ENCODE measurements at places on chromosomes 3 and 15.

DNA sequence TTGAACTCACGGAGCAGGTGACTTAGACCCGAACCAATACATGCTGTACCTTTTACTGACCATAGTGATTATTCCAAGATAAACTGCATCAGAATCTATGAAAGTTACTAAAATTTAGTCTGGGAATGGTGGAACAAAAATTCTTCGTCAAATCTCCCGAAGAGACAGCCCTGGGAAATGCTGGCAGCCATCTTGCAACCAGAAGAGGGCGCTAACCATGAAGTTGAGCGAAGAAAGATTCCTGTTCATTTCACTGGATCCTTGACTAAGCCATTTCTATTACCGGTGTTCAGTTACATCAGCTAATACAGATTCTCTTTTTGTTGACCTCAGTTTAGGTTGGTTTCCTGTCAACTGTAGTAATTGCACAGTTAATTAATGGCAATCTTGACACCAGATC, 199.6 kb downstream of the SLC9A9 start:
- DNase-seq = no peak

DNA sequence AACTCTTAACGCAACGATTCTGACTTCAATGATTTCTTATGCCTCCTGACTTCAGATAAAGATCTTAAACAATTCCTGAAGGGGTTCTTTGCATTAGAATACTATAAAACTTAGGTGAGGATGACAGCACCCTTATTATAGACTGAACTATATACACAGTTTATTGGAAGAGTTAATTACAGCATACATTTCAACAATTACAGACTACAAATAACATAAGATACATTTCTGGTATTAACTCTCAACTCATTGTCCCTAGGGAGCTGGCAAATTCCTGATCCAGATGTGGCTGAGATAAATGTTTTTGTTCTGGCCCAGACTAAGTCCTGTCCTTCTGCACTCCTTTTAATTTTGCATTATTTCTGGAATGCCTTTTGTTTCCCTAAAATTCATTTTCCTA, 155.5 kb upstream of the TMC3 start:
- DNase-seq = peak; percentile 66

DNA sequence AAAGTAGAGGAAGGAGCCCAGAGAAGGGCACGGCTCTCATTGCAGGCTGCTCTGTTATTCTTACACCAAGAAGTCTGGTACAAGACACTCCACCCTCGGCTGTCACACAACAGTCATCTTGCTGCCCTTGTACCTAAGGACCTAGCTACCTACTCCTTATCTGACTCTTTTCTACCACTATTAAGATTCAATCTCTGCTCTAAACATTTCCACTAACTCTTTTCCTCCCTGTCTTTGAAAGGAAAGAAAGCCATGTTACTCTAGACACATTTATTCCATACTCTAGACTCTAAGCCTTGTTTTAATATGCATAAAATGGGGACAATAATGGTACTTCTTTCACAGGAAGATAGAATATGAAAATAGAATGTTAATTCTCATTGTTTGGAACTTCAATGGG, 73.3 kb upstream of the C3orf49 start:
- no peak for DNase-seq

GRCh38 chr3:155233213-155233612, 60.3 kb downstream of the STRIT1 start:
- peak; percentile 85 for DNase-seq

GRCh38 chr3:88219138-88219792, 69.5 kb downstream of the C3orf38 start:
- DNase-seq = peak; percentile 68

- peak; percentile 97 for DNase-seq
These were observed 12.8 kb upstream of the CSRNP1 start for GRCh38 chr3:39166134-39166710.

GRCh38 chr15:63601026-63601703, 4.0 kb downstream of the FBXL22 start:
- DNase-seq = peak; percentile 14

DNA sequence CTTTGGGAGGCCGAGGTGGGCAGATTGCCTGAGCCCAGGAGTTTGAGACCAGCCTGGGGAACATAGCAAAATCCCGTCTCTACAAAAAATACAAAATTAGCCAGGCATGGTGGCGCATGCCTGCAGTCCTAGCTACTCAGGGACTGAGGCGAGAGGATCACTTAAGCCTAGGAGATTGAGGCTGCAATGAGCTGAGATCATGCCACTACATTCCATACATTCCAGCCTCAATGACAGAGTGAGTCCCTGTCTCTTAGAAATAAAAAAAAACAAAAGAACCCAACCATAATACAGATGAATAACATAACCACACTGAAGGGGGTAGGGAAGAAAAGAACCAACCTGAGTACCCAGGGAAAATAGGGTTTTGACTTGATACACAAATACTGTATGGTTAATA, 19.7 kb upstream of the CGNL1 start:
- DNase-seq = peak; percentile 90

DNA sequence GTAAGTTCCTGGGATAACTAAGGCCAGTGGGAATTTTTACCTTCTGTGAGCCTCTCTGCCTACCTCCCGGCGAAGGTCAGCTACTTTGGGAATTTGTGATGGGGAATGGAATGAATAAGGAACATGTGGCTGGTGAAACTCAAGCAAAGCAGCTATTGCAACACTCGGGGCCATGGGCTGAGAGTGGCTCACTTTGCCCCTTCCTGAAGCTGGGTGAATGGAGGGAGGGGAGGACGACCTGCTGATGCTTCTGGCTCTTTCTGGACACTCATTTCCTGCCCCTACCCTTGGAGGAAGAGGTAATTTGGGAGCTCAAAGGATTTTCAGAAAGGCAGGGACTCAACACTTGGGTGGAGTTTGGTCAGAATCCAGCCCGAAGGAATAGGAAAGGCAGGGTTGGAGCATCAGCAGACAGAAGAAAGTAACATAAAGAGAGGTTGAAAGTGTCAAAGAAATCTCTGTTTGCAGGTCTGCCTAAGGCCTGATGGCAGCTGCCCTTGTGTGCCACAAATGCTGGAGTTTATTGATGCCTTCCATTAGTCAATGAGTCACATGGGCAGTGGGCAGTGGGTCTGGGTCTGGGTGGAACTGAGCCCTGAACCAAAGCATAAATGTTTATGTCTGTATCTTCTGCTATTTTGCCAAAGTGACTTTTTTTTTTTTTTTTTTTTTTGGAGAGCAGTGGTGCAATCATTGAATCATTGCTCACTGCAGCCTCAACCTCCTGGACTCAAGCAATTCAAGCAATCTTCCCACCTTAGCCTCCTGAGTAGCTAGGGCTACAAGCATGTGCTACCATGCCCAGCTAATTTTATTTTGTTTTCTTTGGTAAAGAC, 12.4 kb downstream of the LAMP3 start:
- DNase-seq = no peak

GRCh38 chr3:24470277-24470676, 24.4 kb downstream of the THRB start:
- no peak for DNase-seq

GRCh38 chr3:181782306-181782954, 70.7 kb downstream of the SOX2 start:
- DNase-seq = peak; percentile 71

DNA sequence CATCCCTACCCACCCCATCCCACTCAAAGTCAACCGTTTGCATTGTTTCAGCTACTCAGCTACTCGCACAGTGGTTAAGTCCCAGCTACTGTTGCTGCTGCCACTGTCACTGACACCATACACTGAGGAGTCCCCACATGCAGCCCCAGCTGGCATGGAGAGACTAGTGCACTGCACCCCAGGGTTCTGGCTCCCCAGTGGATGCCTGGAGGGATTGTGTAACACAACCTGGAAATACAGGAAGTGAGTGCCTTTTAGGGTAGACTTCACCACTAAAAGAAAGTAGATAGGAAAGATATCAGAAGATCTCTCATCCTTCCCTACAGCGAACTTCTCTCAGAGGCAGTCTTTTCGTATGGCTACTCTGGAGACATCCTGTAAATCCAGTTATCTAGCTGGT, 169.2 kb upstream of the STRIT1 start:
- DNase-seq = no peak
